ENCODE measurements at places on chromosomes 3 and 15. TPM values are rescaled to one million over a fixed set of nuclear protein-coding genes. Genes with fewer than 3 reads are reported as not detected.

DNA sequence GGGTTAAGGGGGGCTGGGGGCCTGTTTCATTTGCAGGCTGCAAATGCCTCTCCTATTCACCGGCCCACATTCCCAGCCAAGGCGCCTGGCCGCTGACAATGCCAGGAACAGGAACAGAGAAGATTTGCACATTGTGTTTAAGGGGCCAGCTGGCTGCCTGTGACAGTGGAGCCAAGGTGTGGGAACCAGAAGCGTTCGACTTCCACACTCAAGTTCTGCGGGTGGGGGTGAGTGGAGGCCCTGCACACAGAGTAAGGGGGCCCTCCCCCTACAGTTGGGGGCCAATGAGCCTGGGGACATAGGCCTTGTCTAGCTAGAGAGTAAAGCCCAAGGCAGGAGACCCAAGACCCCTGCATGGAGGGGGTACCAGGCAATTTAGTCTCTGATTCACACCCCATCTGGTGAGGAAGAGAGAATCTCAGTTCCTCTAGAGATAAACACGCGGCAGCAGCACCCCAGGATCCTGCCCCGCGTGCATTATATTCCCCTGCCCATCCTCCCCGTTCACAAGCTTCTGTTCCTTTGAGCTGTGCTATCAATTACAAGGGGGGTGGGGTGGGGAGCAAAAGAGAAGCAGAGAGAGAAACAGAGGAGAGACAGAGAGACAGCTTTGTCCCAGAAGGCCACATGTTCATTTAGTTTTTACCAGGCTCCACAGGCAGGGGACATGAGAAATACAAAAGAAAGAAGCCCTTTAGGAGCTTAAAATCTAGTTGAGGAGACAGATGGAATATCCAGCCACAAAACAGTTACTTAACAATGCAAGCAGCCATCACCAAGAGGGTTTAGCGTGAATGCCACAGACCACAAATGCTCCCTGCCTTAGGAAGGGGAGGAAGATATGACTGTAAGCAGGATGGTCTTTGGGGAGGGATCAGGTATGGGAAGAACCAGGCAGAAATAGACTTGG is 9.2 kb downstream of the IGDCC3 start:
- no peak for DNase-seq

DNA sequence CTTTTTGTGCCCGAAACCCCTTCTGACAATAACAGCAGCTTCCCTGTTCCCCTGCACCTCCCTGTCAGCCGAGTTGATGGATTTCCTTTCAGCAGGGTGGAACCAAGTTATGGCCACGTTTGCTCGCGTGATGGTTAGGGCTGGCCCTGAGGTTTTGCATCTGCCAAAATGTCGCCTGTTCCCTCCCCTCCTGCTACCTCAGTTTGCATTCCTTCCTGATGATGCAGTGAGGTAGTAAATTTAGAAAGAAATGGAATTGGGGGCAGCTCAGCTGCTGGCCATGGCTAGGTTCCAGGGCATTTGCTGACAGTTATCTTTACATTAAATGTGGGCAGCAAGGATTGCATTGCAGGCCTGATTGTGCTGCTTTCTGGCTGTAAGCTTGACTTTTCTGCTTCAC is 13.2 kb downstream of the LIMD1 start:
- no peak for DNase-seq

- DNase-seq, result no peak
Measured at GRCh38 chr15:38828031-38828532, 263.5 kb upstream of the RASGRP1 start.

DNA sequence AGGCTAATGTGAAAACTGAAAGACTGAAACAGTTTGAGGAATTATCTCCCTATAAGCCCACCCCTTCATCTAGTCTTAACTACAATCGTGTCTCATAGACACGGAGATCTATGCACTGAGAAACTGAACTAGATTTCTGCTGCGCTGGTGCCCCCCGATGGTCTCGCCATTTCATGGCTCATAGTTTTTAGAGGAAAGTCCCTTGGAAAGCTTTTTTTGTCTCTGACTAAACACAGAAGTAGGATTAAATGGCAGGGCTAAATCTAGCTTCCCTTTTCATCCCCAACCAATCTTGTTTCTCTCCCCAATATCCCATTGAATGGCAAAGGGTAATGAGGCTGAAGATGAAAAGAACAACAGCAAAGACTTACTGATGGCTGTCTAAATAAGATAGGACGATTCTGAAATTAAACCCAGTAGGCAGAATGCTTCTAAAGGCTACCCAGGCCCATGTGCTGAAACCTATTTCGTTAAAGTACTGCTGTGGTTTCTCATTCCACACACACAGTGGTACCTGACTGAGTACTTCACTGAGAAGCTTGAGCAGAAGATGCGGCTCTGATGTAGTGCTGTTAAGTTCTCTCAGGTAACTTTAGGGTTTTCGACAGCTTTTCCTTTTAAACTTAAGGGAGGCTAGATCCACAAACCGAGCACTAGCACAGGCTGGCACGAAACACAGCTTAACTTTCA is 142.7 kb downstream of the GADL1 start:
- peak; percentile 20 for DNase-seq

DNA sequence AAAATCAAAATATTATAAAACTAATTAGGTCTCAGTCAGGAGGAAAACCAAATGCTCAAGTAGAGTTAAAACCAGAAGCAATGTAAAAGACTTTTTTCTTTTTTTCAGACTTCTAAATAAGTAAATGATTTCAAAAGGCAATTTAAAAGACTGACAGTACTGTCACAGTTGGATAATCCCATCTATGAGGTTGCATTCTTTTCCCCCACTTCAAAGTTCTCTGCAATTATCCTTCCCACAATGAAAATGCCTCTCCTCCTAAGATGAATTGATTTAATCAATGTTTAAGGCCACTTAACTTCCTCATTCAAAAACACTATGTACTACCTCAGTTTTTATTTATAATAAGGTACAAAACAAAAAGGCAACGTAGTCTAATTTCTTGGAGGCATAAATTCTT is 8.1 kb downstream of the MRPL3 start:
- no peak for DNase-seq

- DNase-seq, result no peak
Measured at GRCh38 chr3:161946443-161946960, 449.9 kb downstream of the OTOL1 start.

GRCh38 chr15:47439146-47440111 is 277.9 kb upstream of the SEMA6D start:
- DNase-seq, result no peak

DNA sequence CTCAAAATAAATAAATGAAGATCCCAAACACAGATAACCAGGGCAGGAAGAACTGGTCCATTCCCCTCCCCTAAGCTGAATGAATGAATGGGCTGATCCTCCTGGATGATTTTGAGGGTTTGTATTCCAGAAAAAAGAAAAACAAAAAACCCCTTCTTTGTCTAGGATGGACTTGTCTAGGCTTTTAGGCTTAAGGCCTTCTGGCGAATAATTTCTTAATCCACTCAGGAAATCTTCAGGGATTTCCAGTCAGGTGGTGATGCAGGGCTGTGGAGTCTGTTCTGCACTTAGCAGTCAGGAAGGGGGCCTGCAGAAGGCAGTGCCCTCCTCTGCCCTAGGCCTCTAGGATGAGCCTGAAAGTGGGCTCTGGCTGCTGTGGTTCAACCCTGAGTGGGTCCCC is 52.1 kb downstream of the BDH1 start:
- no peak for DNase-seq

- DNase-seq, result no peak
Measured at GRCh38 chr15:60721707-60722106, 242.8 kb upstream of the ICE2 start.

DNA sequence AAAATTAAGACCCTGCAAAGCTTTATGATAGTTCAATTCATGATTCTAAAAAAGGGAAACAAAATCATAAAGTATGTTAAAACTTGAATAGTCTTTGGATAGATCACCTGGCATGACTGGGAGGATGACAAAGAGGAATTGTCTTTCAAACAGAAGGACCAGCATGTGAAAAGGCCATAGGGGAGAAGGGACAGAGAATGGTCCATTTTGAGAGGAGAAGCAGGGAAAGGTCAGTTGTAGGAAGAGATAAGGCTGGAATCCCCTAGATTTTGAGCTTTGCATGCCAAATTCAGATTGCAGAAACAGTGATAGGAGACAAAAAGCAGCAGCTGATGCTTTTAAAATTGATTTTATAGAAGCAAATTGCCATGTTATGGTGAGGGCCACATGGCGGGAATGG is 12.7 kb downstream of the PROS1 start:
- DNase-seq, result no peak

DNA sequence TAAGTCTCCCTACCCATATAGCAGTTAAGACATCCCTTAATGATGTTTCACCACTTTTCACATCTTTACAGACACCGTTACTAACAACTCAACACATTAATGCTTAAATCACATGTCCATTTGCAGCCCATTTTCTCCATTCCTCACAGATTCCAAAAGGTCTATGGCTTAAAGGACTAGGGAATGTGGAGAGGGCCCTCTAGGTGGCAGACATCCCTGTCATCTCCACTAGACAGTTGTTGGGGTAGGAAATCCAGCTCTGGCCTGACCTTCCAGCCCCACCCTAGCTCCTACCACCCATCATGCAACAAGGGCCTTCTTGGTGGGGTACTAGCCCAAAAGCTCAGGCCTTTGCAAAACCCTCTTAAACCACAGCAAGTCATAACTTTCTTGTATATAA is 25.2 kb downstream of the CPEB1 start:
- no peak for DNase-seq

- DNase-seq, result no peak
Measured at GRCh38 chr3:61573441-61573840, 12.1 kb downstream of the PTPRG start.

DNA sequence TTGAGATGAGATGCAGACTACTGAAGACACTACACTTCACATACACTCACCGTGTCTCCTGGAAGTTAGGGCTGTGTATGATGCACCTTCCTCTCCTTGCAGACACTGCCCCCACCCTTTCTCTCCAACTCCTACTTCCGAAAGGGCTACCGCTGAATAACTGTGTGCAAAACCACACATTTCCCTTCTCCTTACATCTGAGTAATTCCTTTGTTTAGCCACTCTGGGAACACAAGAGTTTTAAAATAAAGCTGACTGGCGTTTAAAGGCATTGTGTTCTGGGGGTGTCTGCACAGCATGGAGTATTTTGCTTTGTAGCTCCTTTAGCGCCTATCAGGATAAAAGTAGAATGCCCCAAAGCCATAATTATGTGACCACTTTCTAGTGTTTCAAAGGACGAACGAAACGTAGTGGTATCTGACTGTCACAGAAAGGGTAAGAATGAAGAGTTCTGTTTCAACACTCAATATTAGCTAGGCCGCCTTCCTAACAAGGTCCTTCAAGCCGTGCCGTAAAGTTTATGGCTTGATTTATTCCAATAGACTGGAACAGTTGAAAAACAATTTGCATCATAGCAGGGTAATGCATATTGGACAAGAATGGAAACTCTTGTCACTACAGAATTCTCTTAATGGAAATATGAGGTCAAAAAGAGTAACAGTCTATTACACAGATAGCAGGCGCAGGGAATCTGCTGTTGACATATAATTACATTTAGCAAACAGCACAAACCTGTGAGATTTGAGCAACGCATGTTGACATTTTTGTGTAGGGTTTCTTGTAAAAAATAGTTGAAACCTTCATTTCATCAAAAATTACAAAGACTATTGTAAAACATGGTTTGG is 619.9 kb downstream of the FOXP1 start:
- no peak for DNase-seq

GRCh38 chr15:31325595-31326155 is 960 bp upstream of the KLF13 start:
- peak; percentile 60 for DNase-seq

- DNase-seq, result no peak
Measured at GRCh38 chr3:112982710-112983109, 7.8 kb upstream of the CD200R1 start.

DNA sequence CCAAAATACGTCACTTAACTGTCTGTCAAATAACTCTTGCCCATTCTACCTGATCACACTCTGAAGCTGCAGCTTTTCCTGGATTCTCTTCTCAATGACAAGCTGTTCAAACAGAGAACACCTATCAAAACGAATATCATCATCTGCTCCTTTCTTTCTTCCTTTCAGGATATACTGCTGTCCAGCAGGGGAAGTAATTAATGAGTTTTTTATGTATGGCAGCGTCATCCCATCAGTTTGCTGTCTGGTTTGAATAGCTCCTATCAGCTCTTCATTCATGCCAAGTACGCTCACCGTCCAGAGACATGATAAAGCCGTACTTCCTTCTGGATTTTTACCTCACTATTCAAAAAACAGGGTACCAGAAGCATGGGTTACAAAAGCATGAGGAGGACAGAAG is at the start of gene CHRM5:
TSS of gene CHRM5 (plus strand) at position 274 of the 400 bp plus-strand sequence. CDS start 94,221 bp downstream, outside the sequence.
- no peak for DNase-seq

DNA sequence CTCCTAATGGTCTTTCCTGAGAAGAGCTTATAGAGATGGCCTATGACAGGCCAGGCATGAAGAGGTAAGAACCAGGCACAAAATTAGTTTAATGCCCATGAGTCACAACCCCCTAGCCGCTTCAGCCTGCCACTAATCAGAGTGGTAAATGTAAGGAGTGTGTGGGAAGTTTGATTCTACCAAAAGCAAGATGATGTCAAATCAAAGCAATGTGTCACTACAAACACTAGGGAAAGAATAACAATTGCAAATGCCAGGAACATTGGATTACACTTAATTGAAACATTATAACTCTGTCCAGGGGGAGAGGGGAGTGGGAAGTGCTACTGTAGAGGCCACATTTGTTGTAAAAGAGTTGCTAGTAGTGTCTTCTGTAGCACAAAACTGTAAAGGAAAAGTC is 596.6 kb upstream of the AGTR1 start:
- DNase-seq, result no peak

GRCh38 chr15:66135664-66136063 is 117.9 kb downstream of the MEGF11 start:
- DNase-seq, result no peak

DNA sequence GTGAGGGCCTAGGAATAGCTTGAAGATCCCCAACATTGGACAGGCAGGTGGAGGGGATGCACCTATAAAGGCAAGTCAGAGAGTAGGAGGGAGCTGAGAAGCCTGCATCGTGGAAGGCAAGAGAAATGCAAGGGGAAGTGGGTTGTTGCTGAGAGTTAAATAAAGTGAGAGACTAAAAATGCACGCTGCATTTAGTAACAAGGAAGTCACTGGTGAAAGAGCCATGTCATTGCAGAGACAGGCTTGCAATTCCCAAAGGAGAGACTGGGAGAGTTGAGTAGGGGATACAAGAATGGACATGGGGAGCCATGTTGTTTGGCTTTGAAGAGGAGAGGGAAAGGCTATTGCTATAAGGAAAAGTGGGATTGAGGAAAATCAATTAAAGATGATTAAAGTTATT is 77.0 kb upstream of the HEG1 start:
- DNase-seq, result no peak

Gene CCDC13
- total RNA-seq, result 1.7 TPM

Gene ADAMTS17
- not detected for total RNA-seq

Gene IMPG2
- 0.29 TPM for total RNA-seq

Data from activated B cell treated with CpG ODN at 0.5 μM for 24 hours (primary cell).